ENCODE measurements at places on chromosomes 6 and 20.

DNA sequence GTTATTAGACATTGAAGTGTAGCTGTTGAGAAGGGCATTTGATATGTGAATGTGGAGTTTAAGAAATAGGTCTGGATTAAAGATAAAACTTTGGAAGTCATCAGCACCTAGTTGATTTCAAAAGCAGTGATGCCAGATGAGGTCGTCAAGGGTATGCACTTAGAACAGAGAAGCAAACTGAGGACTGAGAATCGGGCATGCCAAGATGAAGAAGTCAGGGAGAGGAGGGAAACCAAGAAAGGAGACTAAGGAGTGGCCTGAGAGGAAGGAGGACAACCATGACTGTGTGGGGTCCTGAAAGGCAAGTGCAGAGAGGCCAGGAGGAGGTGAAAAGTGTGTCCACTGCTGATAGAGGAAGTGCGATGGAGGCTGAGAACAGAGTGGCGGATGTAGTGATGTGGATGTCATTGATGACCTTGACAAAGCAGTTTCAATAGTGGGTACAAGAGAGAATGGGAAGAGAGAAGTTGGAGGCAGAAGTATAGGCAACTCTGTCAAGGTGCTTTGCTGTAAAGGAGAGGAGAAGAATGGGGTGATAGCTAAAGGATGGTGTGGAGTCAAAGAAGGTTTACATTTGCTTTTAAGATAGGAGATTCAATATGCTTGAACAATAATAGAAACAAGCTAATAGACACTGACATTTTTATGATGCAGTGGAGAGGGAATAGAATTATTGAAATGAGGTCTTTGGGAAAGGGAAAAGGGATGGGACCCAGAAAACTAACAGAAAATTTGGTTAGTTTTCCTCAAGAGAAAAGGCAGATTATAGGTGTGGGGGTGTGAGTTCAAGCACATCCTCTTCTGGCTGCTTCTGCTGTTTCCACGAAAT, 139.7 kb upstream of the TMEM170B start:
- DNase-seq, result no peak

- DNase-seq, result no peak
These were observed 13.4 kb upstream of the MAPK13 start for GRCh38 chr6:36116943-36117342.

DNA sequence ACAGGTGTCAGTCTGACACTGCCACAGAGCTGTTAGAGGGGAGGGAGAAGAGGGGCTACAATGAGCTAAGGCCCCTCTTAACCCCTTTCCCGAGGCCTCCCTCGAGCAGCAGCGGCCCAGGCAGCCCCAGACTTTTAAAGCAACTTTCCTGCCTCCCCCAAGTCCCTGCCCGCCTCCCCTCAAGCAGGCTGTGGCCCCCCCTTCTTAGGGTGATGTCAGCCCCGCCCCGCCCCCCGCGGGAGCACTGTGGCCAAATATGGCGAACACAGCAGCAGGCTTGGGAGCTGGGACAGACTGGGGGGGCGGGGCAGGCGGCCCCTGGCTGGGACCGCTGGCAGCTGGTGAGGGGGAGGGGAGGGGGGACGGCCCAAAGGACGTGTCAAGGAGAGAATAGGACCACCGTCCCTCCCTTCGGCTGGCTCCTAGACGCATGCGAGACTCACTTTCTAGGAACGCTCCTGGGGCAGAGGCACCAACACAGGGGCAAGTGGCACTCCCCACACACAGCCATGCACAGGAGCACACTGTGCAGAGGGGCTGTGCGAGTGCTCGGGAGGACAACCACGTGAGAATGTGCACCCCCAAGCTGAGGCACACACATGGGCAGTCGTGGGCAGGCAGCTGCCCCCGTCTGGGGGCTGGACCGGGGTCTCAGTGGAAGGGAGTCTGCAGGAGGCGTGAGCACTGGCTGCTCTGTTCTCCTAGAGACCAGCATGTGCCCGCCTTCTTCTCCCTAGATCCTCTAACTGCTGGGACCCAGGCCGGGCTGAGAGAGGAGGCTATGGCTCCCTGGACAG, 6.7 kb downstream of the TEAD3 start:
- no peak for DNase-seq

GRCh38 chr20:9918348-9918747, 79.5 kb upstream of the PAK5 start:
- no peak for DNase-seq

GRCh38 chr6:10420546-10421157, 5.8 kb upstream of the TFAP2A start:
- DNase-seq, result no peak

DNA sequence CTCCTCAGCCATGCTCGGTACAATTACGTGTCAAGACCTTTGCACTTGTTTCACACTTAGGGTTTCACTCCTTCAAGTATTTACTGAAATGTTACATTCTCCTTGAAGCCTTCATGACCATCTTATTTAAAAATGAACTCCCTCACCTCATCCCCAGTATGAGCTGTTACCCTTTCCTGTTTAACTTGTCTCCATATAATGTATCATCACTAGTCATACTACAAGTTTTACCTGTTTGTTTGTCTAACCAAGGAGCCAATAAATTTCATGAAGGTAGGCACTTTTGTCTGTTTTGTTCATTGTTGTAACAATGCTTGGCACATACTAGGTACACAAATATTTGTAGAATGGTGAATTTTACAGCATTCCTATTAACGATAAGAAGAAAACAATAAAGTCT, 46.1 kb upstream of the MTRF1L start:
- no peak for DNase-seq

GRCh38 chr6:166076625-166077024, 91.0 kb downstream of the TBXT start:
- no peak for DNase-seq

GRCh38 chr6:57198926-57199636, 23.0 kb downstream of the RAB23 start:
- DNase-seq, result no peak

GRCh38 chr6:19327661-19328060, 509.5 kb upstream of the ID4 start:
- DNase-seq, result no peak

DNA sequence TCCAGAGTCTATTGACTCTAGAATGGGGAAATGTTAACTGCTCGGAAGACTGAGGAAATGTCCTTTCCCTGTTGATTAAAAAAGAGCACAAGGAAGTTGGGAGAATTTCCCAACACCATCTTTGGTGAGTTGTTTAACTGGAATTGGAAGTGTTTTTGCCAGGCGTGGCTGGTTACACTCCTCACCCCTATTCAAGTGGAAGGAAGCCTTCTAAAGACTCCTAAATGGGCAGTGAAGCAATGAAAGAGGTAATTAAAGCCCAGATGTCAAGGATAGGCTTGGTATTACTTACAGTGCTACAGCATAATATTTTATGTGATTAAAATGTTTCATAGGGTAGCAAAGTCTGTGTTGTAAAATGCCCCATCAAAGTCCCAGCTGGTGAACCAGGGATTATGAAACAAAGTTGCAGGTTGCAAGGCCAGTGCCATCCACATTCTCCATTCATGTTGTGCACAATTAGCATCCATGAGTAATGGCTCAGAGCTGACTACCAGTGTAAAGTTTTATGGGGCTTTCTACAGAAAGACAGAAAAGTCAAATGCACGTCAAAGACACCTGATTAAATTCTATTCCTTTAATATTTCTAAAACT, 52.6 kb downstream of the BTBD3 start:
- no peak for DNase-seq

- no peak for DNase-seq
These were observed 563 bp upstream of the SRSF3 start for GRCh38 chr6:36593569-36594028.

DNA sequence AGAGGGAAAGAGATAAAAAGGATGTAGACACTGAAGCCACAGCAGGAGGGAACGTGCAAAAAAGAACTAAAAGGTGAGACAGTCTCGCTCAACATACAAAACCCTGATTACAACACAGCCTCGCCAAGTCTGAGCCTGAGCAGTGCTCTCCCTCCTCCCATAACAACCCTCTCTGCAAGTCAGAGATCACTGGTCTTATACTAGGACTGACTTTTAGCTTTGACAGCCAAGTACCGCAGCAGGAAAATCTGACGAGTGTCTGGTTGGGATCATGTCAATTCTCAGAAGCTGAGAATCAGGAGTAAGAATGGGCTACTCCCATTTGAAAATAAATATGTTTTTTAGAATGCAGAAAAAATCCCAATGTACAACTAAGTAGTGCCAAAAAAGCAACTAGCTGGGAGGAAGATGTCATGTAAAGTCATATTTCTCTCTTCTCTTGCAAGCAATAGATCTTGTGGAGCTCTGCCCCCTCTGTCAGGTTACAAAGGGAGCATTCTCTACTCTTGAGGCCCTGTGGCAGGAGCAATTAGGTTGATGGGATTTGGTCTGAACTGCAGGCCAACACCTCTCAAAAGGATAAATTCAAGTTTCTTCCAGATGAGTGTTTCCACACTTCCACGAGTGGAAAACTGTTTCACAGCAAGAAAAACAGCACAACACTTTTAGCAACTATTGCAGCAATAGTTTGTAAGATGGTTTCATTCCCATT, 118.9 kb upstream of the COL21A1 start:
- DNase-seq, result no peak

- no peak for DNase-seq
These were observed 71.8 kb downstream of the MTHFD1L start for GRCh38 chr6:150937132-150937906.

GRCh38 chr6:140790109-140790508, 1342.6 kb upstream of the GJE1 start:
- DNase-seq, result no peak

GRCh38 chr6:105433723-105434122, 30.8 kb upstream of the PREP start:
- DNase-seq, result no peak

DNA sequence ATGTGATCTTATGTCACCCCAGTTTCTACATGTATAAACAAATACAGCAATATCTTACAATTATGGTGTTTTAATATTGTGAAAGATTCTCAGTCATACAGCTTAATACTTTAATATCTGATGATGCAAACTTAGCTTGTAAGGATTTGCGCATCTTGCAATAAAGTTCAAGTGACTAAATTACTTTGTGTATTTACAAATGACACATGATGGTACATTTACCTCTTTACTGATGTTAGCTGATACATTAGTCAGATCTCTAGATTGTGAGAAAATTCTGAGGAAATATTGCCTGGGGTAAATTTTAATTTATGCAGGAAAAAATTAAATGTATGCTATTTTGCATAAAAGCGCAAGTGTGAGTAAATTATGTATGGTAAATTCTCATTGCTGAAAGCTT, 418.8 kb upstream of the MMS22L start:
- DNase-seq, result no peak

GRCh38 chr20:32751702-32752457, 8.6 kb upstream of the COMMD7 start:
- no peak for DNase-seq

DNA sequence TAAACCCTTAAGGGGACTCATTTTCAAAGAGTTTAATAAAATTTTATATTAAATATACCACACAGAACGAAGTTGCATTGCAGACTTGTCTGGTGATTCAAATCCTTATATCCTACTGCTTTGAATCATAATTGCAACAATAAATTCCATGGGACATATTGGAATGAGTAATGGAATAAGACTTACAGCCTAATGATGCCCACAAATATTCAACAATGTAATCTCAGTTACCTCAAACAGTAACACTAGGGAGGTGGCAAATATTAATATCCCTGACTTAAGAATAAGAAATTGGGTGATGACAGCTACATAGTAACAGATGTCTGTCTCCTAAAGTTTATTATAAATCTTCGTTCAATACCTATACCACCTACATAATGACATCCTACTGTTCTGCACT, 52.6 kb downstream of the BMP5 start:
- no peak for DNase-seq

- DNase-seq, result no peak
These were observed 85.8 kb downstream of the GFRA4 start for GRCh38 chr20:3577366-3577765.

DNA sequence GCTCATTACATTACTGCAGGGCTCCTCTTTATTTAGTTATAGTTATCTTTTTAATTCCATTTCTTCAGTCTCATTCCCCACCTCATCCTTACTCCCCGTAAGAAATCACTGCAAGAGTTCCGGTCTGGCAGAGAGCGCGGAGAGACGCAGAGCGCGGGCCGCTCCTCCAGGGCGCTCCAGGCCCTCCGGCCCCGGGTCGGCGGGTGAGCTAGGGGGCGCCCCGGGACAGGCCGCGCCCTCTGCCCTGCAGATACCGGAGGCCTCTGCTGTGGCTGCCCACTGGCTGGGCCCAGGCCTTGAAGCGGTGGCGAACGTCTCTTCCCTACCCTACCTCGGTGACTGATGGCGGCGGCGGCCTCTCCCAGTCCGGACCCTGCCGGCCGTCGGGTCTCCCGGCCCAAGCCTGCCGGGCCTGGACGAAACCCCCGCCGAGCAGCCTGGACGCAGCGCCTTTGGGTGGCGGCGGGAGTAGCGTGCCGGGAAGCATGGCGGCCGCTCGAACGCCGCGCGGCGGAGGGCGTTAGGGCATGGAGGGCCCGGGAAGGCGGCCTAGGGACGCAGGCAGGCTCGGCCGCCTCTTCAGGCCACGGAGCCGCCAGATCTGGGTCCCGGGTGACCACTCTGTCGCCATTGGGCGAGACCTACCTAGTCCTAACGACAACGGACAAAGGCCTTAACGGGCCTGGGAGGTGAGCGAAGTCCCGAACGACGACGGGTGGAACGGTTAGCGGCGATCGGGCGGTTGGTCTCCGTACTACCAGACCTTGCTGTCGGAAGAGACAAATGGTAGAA, 16.4 kb upstream of the HMGN4 start:
- peak; percentile 76 for DNase-seq

DNA sequence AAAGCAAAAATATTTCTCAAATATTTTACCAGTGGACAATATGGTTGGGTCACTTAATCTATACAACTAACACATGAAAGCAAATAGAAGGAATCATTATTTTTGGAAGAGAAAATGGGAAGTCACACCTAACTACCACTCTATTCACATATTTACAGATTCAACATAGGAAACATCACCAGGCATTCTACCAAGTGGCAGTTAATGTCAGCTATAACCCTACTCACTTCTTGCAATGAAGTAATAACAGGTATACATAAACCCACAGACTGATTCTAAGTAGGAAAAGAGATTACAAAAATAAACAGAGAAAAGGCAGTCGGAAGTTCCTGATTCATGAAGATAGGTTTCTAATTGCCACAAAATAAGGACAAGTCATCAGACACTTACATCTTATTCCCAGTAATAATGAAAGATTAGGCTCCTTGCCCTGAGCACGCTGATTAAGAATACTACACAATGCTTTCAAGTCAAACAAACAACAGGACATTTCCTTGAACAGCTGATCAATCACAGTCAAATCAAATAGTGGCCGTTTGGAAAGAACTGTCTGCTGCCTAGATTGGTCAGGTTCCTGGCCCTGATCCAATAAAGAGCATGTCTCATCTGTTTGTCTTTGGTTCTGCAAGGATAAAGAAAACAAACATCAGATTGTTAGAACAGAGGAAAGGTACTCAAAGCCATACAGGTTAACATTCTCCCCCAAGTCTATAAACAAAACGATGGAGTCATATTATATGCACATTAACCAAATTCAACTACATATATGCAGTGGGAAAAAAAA, 79.2 kb upstream of the PLN start:
- DNase-seq, result peak; percentile 37

GRCh38 chr6:126117251-126117650, 130.9 kb downstream of the TRMT11 start:
- no peak for DNase-seq

Measured in dermis microvascular lymphatic vessel endothelial cell (primary cell).